Erythroblast (primary cell): ENCODE measurements at places on chromosomes 2 and 18.

DNA sequence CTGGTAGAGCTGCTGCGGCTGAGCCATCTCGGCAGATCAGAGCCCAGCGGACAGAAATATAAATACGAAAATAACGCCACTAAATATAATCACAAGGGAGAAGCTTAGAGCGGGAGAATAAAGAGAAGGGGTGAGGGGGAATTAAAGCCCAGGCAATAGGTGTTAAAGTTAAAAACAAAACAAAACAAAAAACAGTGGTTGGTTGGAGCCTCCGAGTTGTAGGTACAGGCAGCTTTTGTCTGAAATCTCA is 1.3 kb upstream of the MEIS1 start:
- no peak for DNase-seq

GRCh38 chr2:195619590-195619989 is 37.4 kb upstream of the SLC39A10 start:
- no peak for DNase-seq

GRCh38 chr2:189782221-189782671 is 1.9 kb downstream of the ORMDL1 start:
- DNase-seq: peak; percentile 25

- DNase-seq: no peak
These were observed 133.9 kb downstream of the ZNF532 start for GRCh38 chr18:58998401-58999203.

DNA sequence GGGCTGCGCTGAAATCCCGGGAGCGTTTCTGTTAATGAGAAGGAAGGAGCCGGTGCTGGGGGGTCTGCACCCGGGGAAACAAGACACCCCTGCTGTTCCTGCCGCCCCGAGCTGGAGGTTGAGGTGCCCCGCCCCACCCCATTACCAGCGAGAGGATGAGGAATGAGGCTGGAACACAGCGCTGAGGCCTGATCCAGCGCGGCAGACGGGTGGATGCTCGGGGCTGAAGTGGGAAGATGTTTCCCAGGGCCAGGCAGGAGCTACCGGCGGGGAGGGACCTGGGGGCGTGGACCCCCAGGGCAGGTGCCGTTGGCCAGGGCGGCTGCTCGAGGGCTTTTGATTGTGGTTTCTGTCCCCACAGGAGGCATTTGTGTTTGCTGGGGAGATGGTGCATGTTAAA is 134.3 kb upstream of the CTDP1 start:
- no peak for DNase-seq

DNA sequence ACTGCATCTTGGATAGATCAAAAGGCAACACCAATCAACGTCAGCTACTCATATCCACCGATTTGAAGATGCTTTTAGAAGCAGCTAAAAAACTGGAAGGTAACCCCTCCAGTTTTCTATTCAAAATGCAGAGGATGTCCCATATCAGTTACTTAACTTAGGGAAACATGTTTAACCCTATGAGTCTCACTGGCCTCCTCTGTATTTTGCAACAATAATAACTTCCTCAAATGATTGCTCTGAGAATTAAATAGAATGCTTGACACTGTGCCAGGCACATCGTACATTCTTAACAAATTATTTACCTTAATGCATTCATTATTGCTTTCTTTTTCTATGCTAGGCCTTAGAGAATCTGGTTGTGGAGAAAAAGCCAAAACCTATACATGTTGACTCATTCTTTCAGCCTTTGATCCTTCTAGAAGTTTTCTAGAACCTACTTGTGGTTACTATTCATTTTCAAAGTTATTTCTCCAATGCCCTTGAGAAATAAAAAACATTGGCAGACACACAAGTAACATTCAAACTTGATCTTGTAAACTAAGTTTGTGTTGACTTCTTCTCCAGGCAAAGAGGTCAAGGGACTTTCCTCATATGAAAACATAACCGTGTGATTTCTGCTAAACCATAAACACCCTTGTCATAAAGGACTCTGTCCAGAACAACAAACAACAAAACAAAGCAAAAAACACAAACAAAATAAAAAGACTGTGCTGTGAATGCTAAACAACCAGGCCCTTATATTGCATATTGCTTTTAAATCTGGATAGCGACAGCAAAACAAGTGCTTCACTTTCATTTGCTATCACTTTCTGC is 4.6 kb downstream of the DOCK10 start:
- DNase-seq: no peak

DNA sequence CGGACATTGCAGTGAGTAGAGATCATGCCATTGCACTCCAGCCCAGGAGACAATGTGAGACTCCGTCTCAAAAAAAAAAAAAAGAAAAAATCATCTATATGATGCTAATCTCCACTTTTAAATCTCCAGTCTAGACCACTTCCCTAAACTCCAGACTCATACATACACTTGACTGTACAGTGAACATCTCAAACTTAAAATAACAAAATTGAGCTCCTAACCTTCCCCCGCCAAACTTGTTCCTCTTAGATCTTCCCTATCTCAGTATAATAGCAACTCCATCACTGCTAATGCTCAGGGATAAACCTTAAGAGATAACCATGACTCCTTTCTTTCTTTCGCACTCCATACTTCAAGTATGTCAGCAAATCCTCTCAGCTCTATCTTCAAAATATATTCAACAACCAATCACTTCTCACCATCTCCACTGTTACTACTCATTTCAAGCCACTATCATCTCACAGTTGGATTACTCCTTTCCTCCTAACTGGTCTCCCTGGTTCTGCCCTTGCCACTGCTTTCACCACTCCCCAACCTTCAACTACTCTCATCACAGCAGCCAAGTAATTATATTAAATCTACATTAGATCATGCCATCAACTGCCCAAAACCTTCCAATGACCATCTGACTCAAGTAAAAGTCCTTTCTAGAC is 12.0 kb downstream of the MEMO1 start:
- DNase-seq: no peak

DNA sequence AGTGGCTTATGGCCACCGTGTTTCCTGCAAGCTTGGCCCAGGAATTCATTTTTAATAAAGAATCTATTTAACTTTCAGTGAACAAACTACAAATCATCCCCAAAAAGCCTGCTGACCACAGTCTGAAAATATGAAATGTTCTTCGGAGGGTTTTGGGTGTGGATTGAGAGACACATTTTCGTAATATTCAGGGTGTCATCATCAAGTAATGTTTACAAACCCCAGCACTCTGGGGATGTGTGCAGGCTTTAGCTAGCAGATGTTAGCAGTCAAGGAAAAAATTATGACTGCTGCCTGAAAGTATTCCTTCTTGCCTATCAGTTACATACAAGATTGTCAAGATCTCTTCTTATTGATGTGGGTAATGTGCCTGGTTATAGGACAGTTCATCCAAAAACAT is 143.9 kb upstream of the FN1 start:
- DNase-seq: no peak

DNA sequence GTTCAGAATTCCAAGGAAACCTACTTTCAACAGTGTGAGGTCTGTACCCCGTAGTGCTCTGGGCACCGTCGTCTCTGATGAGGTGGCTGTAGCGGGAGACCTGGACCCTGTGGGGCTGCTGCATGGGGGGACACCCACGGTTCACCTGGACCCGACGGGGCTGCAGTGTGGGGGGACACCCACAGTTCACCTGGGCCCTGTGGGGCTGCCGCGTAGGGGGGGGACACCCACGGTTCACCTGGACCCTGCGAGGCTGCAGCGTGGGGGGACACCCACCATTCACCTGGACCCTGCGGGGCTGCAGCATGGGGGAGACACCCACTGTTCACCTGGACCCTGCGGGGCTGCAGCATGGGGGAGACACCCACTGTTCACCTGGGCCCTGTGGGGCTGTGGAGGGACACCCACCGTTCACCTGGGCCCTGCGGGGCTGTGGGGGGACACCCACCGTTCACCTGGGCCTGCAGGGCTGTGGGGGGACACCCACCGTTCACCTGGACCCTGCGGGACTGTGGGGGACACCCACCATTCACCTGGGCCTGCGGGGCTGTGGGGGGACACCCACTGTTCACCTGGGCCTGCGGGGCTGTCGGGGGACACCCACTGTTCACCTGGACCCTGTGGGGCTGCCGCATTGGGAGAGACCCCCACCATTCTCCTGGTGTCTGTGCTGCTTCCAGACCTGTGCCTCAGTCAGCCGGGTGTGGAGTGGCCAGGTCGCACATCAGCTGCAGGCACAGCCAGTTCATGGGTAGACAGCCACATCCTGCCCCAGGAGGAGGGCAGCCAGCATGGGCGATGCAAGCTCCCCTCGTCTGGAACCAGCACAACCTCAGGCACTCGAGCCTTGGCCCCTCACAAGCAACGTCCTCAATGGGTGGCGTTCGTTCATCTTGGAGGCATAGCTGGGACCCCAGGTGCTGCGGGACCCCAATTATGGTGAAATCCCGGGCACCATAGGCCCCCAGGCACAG is 114.5 kb downstream of the TMEM18 start:
- DNase-seq: no peak

DNA sequence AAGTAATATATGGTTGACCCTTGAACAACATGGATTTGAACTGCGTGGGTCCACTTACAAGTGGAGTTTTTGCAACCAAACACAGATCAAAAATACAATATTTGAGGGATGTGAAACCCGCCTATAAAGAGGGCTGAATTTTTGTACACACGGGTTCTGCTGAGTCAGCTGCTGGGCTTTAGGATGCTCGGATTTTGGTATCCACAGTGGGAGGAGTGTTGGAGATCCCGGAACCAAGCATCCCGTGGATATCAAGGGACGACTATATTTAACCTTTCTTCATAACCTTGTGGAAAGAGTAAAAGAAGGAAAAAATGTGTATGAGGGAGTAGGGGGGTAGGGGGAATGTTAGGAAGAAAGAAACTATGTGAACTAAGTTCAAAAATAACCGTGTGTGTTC is 10.0 kb upstream of the INPP1 start:
- no peak for DNase-seq

- DNase-seq: no peak
These were observed 1.6 kb upstream of the EMILIN2 start for GRCh38 chr18:2845172-2845571.

GRCh38 chr2:43759195-43759594 is 14.6 kb upstream of the DYNC2LI1 start:
- no peak for DNase-seq

GRCh38 chr2:182784777-182785176 is 68.7 kb downstream of the DNAJC10 start:
- peak; percentile 30 for DNase-seq

GRCh38 chr18:62999392-62999791 is 284.1 kb downstream of the PHLPP1 start:
- no peak for DNase-seq

DNA sequence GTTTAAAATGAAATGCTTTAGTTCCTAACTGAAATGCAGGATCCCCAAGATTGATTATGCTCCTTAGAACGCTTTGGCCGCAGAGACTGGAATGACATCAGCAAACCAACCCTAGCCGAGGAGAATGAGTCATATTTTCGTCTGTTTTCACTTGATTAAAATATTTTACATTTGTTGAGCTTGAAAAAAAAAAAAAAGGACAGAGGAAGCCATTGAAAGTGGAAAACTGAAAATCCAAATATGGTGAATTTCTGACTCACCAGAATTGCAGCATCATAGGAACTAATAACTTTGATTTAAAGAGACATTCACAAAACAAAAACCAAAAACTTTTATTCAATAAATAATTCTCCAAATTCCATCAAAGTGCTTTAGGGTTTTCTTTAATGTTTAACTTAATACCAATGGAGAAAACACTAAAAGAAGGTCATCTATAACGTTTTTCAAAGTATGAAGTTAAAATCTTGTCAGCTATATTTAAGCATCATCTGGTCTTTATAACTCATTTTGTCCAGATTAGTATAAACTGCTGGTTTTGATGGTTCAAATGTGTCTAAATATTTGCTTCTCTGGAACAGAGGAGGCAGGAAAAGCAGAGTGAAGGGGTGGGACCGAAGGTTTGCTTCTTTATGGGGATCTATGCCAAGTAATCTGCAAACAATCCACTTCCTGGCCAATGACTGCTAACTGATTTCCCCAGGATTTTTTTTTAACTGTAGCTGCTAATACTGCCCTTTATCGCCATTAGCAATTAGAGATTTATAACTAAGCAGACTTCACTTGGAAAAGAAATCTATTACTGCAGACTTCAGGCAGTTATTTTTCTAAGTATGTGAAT is 30.9 kb upstream of the COL5A2 start:
- DNase-seq: no peak

DNA sequence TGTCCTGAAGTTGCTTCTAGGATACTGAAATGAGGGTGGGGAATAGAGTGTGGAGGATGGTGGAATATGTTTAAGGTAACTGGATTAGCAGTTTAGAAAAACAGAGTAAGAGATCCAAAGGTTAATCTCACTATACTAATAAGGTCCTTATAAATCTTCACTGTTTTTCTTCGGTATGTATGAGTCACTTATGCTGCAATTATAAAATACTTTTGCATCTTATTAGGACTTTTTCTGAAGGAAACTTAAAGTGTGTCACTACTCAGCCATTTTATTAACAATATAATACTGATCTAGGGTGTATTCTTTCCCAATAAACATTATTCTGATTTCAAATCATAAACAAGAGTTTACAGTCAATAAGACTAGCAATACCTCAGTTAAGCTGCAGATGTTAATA is 182.3 kb downstream of the ZNF521 start:
- DNase-seq: no peak

DNA sequence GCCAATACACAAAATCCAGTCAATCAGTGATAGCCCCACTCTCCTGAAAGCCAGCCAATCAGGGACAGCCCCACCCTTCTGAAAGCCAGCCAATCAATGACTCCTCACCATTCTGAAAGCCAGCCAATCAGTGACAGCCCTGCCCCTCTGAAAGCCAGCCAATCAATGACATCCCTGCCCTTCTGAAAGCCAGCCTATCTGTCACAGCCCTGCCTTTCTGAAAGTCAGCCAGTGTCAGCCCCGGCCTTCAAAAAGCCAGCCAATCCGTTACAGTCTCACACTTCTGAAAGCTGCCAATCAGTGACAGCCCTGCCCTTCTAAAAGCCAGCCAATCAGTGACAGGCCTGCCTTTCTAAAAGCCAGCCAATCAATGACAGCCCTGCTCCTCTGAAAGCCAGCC is 95.9 kb upstream of the HDAC4 start:
- peak; percentile 57 for DNase-seq

- peak; percentile 90 for DNase-seq
These were observed 2.6 kb upstream of the UBE2F start for GRCh38 chr2:237964194-237964577.

DNA sequence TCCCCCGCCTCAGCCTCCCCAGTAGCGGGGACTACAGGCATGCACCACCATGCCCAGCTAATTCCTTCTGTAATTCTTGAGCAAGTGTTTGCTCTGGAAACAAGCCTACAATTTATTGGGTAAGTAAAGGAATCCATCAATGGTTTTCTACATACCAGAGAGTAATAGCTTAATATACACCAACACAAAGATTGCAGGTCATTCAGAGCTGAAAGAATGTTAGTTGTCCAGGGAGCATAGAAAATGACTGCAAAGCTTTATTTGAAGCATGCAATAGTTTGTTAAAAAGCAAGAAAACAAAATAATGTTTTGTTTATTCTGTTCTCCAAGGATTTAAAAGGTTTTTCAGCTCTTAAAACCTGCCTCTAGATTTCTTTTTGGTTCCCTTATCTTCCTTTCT is 5.6 kb downstream of the IDH1 start:
- DNase-seq: no peak

GRCh38 chr2:4214444-4215205 is 511.2 kb downstream of the DCDC2C start:
- no peak for DNase-seq

GRCh38 chr2:233012301-233012971 is 620 bp downstream of the NGEF start:
- DNase-seq: no peak

GRCh38 chr2:96888072-96889011 is 18.5 kb upstream of the SEMA4C start:
- no peak for DNase-seq
